ENCODE measurements at places on chromosomes 2 and 18. TPM values are rescaled to one million over a fixed set of nuclear protein-coding genes. Genes with fewer than 3 reads are reported as not detected.

Gene GALNT5
- not detected for total RNA-seq

Gene NPPC
- total RNA-seq, result not detected

Gene CD226
- 5.6 TPM for total RNA-seq

Gene DSC3
- total RNA-seq, result 0.33 TPM

Gene RGPD6
- 67.5 TPM for total RNA-seq

Gene NOP58
- 151 TPM for total RNA-seq

Gene FABP1
- total RNA-seq, result not detected

Gene PROKR1
- not detected for total RNA-seq

Gene GPD2
- 98.1 TPM for total RNA-seq

Gene SLC39A6
- total RNA-seq, result 52.8 TPM

Gene CYRIA
- 79.0 TPM for total RNA-seq

Gene CABLES1
- 37.0 TPM for total RNA-seq

DNA sequence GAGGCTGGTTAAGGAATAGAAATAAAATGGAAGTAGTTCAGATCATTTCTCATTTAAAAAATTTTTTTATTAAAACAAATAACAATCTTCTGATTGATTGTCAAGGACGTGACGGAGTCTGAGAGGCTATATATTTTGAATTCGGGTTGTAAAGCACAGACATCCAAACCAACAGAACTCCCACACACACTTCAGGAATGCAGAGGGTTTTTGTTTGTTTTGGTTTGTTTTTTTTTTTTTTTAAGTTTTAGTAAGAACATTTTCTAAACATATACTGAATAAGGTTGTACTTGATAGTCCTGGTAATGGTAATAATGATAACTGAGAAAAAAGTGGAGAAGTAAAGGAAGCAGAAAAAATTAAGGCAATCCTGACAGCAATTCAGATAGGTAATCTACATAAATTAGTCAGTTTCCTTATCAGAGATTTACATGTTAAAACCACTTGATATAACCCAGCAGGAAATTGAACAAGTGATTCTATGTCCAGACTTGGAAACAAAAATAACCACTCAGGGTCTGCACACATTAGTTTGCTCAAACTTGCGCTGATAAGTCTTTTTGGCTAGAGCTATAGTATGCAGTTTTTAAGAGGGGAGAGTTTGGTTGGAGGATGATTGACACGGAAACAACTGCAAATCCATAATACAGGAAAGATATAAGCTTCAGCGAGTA, 51.5 kb upstream of the CTAGE1 start:
- no peak for DNase-seq

DNA sequence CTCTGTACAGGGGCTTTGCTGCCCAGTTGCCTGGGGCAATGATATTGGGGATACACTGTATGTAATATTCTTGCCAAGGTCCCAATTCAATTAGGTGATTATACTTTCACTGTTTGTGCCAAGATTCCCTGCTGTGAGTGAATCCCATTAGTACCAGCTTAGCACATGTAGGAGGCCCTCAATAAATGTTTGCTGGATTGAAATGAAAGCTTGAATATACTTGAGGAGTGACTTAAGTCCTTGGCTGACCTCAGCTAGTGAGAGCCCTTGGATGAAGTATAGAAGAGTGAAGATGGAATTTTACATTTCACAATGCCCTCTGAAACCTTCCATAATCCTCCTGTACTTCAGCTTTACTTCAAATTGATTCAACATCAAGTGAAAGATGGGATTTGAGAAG, 102.9 kb downstream of the GATA6 start:
- DNase-seq, result no peak

DNA sequence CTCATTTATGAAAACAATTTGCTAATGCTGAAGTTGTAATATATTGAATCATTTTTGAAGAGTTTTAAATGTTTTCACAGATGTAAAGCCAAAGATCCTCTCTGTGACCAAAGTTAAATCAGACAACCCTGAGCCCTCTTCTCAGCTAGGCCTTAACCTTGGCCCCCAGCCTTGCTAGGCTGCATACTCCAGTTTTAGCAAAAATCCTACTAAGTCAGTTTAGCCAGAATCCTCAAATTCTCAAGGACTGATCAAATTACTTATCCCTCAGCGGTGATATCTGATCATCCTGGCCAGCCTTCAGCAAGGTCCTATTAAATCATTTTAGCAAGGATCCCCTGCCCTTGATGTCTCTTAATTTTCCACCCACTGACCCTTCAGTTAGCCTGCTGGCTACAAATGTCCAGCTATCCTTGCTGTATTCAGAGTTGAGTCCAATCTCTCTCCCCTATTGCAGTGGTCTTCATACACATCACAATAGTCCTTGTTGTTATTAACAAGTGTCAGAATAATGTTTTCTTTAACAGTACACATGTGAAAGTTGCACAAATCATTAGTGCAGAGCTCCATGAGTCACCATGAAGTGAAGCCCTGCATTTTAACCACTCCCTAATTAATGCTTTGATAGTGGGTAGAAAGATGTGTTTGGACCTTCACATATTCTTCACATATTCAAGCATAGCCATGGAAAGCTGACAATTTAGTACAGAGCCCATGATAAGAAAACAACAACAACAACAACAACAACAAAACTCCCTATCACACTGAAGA, 206.4 kb downstream of the NBAS start:
- DNase-seq, result no peak

GRCh38 chr18:41647914-41648313, 307.1 kb upstream of the PIK3C3 start:
- no peak for DNase-seq

GRCh38 chr18:8350628-8351027, 258.6 kb upstream of the RAB12 start:
- no peak for DNase-seq

- DNase-seq, result no peak
Observed at GRCh38 chr2:127308586-127309138, 14.7 kb upstream of the ERCC3 start.

DNA sequence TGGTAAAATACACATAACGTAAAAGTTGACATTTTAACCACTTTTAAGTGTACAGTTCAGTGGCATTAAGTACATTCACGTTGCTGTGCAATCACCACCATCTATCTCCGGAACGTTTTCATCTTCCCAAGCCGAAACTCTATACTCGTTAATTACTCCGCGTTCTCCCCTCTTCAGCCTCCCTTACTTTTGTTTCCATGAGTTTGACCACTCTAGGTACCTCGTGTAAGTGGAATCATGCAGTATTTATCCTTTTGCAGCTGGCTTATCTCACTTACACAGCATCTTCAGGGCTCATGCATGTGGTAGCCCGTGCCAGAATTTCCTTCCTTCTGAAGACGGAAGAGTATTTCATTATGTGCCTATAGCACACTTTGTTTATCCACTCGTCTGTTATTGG, 225.2 kb downstream of the SLC4A3 start:
- DNase-seq, result no peak

DNA sequence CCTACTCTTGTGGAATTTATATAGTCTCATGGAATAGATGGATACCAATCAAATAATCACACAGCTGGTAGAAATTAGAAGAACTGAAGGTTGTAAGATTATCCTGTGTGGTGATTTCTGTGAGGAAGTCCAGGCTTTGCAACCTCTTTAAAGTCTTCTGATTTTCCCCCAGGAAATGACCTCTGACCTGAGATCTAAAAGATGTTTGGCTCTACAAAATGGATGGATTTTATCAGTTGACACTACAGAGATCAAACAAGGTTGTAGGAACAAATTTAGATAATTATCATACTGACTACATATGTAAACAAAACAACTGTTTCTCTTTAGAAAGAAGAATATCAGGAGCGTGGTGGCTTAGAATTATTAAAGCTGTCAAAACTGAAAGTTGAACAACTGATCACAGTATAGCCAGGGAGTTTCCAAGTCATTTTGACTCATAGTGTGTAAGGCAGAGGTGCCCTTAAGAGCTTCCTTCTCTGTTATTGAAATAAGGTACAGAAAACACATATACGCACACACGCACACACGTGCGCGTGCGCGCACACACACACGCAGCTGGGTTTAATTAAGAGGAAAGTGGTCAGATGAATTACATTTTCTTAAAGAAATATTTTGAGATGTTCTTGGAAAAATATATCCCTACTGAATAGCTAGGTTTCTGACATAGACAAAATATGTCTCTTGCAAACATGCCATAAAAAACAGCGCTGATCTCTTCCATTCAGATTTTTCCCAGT, 35.5 kb upstream of the PELI1 start:
- DNase-seq, result no peak

GRCh38 chr2:71048096-71048495, 20.4 kb upstream of the NAGK start:
- no peak for DNase-seq

DNA sequence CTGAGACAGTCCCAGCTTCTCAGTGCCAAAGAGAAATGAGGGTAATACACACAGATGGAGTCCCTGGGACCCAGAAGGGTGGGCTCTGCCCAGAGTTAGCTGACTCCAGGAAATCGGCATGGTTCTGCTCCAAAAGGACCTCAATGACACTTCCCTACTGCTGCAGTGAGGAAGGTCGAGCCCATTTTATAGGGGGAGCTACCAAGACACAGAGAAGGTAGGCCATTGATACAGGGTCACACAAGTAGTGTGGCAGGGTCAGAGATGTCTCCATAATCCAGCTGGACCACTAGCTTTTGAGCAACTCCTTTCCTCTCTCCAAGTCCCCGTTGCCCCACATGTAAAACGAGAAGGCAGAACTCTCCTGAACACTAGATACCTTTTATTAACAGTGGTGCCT, 276.9 kb downstream of the MYCN start:
- no peak for DNase-seq

DNA sequence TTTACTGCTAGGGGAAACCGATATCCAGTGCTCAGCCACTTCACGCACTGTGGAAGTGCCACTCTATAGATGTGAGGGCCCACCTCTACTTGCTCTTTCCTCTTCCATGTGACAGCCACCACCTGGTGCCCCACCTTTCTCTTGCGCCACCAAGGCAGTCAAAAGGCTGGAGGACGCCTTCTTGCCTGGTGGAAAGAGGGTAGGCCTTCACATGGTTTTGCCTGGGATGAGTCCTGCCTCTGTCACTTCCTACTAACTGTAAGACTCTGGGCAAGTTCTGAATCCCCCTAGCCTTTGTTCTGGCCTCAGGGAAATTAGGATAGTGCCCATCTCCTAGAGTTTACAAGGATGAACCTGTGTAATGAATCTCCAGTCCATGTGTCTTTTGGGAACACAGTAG, 66.1 kb upstream of the ODC1 start:
- no peak for DNase-seq

DNA sequence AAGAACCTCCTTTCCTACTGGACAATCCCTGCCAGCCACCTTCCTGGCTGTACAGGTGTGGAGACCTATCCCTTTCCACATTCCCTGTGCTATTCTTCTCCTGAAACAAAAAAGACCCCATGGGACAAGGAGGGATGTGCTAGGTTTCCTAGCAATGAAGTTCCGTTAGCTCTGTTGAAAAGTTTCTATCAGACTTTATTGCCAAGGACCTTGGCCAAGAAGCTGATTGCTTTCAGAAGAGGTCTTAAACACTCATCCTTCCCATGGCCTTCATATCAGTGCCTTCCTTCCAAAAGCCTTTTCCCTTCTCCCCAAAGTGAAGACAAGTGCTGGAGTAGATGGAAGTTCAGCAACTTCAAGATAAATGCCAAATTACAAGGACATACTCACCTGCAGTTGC, 194.8 kb downstream of the AGPS start:
- DNase-seq, result no peak

DNA sequence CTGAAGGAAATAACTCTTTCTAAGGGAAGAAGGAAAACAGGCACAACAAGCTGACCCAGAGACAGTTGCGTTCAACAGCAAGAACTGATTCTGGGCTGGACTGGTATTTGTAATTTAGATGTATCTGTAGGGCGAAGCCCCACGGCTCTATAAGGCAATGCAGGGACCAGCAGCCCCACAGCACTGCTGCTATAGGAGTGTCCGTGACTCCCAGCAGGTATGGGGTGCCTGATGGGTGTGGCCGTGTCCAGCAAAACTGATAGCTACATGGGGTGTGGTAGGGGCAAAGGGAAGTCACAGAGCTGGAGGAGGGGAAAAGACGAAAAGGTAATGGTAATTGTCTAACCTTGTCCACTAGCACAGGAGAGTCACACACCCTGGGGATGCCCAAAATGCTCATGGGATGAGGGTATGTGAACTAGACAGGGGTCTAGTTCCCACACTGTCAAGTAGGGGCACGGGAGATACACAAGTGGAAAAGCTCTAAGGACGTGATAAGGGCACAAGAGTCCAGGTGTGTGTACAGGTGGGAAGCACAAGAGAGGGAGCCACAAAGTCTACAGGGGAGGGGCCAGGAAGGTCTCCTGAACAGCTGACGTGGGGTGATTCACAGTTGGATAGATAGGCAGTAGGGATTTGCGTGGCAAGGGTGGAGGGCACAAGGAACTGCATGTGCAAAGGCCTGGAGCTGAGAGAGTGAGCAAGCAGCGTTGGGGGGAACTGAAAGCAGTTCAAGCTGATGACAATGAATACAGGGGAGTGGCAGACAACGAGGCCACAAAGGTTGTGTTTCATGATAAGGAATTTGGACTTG, 48.5 kb upstream of the ASPRV1 start:
- no peak for DNase-seq

- DNase-seq, result no peak
Observed at GRCh38 chr2:136324966-136325365, 207.0 kb upstream of the CXCR4 start.

- DNase-seq, result no peak
Observed at GRCh38 chr2:12723736-12724463, 7.2 kb downstream of the TRIB2 start.

GRCh38 chr2:222930862-222931261, 70.0 kb downstream of the ACSL3 start:
- DNase-seq, result no peak

DNA sequence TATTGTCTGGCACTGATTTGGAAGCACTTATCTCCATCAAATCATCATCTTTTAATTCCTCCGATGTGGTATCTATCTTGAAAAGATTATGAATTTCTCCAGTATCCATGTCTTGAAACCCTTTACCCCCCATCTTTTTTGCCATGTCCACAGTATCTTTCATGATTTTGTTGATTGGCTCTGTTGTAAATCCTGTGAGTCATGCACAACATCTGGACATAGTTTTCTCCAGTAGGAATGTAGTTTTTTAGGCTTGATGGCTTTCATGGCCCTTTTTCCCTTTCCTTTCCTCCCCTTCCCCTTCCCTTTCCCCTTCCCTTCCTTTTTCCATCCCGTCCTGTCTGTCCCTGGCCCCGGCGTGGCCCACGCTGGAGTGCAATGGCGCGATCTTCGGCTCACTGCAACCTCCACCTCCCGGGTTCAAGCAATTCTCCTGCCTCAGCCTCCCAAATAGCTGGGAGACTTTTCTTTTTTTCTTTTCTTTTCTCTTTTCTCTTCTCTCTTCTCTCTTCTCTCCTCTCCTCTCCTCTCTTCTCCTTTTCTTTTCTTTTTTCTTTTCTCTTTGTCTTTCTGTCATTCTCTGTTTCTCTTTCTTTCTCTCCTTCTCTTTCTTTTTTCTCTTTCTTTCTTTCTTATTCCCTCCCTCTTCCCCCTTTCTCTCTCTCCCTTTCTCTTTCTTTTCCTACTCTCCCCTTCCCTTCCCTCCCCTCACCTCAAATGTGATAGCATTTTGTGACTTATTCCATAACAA, 18.4 kb upstream of the ZNF638 start:
- no peak for DNase-seq

GRCh38 chr2:109029490-109030201, 40.6 kb upstream of the EDAR start:
- DNase-seq, result no peak

Data from thyroid gland (tissue), 4 donors.